ENCODE measurements at places on chromosomes 2 and 18. TPM values are rescaled to one million over a fixed set of nuclear protein-coding genes. Genes with fewer than 3 reads are reported as not detected.

- no peak for DNase-seq
Measured at GRCh38 chr2:15141211-15141610, 419.9 kb downstream of the NBAS start.

- no peak for DNase-seq
Measured at GRCh38 chr2:231546014-231546715, 15.9 kb upstream of the NMUR1 start.

- no peak for DNase-seq
Measured at GRCh38 chr2:124339709-124340108, 314.6 kb downstream of the CNTNAP5 start.

DNA sequence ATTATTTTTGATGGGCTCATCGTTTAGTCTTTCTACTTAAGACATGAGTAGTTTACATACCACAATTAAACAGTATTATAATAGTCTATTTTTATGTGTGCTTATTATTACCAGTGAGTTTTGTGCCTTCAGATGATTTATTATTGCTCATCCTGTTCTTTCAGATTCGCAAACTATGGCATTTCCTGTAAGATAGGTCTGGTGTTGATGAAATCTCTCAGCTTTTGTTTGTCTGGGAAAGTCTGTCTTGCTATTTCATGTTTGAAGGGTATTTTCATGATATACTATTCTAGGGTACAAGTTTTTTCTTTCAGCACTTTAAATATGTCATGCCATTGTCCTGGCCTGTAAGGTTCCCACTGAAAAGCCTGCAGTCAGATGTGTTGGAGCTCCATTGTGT, 101.3 kb downstream of the DNAH7 start:
- DNase-seq: no peak

DNA sequence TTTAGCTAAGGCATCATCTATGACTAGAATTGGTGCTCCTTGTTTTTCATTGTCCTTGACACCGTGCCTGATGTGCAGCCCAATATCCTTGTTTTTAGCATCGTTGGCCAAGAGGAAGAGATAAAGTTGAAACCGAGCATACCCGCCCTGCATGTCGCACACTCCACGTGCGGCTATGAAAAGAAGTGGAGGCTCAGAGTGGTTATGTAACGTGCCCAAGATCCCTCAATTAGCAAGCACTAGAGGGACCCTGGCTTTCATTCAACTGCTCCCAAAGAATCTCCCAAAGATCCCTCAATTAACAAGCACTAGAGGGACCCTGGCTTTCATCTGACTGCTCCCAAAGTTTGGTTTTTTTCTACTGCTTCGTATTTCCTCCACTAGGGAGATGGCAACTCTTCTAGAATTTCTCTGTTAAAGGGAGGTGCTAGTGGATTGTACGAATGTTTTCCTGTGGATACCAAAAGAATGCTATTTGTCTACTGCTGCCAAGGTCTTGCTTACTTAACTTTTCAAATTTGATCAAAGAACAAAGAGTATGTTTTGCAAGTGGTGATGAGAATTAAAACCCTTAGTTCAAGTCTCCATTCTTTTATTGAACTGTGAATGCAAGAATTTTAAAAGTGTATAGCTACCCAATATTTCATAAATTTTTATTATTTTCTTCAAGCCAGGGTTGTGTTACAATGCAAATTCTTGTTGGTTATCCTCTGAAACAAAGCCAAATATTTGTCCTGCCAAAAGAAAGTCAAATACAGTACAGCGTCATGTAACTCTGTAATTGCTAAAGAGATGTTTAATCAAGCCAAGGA, 92.1 kb downstream of the AOX1 start:
- no peak for DNase-seq

DNA sequence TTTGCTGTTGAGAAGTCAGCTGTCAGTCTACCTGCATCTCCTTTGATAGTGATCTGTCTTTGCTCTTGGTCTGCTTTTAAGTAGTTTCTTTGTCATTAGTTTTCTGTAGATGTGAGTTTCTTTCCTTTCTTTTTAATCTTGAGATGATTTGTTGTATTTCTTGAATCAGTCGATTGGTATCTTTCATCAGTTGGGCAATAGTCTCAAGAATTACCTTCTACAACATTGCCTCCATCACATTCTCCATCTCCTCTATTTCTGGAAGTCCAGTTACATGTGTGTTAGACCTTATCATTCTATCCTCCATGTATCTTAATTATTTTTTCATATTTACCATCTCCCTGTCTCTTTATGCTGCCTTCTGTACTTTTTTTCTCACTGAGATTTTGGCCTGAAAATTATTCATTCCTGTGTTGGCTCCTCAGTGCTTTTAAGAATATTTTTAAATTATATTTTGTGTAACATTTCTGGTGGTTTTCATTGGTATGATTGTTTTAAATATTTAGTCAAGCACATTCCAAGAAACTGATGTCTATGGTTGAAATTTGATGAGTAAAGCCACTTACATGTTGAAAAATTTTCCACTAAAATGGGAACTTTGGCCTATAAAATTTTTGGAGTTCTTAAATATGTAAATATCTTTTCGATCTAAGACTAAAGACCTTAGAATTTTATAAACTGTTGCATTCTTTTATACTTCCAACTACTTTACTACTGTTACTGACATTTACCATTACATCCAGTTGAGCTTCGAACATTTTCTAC, 239.5 kb upstream of the MGAT5 start:
- DNase-seq: no peak

DNA sequence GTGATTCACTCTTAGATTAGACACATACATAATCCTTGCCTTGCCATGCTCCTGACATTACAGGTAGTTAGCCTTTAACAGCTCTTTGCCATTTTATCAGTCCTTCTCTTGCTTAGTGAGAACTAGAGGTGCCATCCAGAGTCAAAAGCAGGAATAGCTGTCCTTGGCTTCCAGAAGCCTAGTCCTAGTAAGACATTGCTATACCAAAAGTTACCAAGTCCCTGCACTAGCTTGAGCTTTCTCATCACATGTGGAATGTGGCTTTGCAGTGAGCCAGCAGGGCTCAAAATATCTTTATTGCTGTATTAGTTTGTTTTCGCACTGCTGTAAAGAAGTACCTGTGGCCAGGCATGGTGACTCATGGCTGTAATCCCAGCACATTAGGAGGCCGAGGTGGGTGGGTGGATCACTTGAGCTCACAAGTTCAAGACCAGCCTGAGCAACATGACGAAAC, 104.7 kb upstream of the NOSTRIN start:
- DNase-seq: no peak

DNA sequence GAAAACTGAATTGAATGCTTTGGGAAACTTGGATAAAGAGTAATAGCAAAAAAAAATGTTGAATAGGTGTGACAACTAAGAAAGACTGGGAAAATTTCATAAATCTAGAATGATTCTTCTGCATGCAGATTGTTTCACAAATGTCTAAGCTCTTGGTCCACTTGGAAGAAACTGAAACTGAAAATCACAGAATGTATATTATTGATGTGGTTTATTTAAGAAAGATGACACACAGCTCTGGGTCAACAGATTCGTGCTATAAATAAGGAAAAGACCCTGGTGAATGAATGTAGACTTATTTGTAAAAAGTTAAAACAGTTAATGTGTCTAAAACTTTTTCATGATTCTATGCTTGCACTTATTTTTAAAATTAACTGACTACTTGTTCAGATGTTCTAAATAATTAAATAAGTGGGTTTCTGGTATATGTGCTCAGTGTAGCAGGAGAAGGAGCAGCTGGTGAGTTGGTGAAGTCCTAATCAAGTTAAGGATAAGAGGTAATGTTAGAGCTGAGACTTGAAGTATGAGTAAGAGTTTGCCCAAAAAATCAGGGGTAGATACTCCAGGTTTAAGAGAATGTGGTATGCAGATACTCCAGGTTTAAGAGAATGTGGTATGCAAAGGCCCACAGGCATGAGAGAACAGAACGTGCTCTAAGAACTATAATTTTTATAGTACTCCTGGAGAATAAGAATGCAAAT, 24.5 kb downstream of the UGP2 start:
- DNase-seq: no peak

GRCh38 chr2:60422826-60423483, 130.5 kb downstream of the BCL11A start:
- no peak for DNase-seq

DNA sequence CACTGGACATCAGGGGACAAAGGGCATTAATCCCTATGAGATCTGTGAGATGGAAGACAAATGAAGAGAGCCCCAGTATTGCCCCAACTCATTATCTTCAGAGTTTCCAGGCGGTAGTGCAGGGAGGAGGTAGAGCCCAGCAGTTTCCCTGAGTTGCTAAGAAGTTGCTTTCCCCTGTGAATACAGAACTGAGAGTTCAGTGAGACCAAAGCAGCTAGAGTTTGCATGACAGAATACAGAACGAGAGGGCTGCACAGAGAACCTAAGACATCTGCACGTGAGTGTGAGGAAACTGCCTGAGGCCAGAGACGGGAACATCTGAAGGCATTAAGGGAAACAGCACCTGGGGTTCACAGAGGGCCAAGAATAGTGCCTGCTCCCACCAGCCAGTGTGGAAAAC, 18.1 kb upstream of the PGAP1 start:
- DNase-seq: no peak

DNA sequence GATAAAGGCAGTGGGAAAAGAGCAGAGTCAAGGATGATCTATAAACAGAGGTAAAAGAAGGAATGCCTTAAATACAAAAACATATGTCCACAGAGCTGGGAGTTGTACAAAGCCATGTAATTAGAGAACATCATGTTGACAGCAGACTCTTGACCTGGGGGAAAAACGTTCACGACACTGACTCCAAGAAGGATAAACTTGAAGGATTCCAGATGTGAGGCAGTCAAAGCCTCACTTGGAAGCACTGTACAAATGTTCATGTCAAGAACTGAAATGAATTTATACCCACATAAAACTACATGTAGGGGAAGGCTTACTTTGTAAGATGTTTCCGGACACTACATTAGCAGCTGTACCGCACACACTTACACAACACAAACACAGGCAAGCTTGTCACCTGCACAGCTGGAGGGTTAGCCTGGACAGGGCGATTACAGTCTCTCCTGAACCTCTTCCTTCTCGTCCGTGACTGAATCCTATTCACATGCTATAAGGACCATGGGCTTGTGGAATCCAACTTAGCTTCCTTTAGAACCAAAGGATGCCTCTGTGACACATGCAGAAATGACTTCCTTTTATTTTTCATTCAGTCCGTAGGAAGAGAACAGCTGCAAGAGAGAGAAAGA, 88.6 kb downstream of the SH3YL1 start:
- DNase-seq: no peak

DNA sequence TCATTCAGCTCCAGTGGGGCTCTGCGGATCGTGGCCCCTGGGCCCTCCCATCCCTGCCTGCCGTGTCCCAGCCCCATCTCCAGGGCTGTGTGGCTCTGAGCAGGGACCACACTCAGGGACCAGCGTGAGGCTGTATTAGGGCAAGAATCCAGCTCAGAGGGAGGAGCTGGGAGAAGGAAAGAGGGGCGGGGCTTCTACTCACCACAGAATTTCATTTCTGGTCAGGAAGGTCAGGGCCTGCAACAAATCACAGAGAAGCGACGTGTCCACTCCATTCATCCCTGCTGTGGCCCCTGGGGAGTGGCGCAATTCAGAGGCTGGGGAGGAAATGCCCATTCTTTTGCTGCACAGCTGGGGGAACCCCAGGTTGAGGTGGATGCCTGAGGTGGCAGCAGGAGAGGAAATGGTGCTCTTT, 828 bp downstream of the CIB4 start:
- peak; percentile 44 for DNase-seq

GRCh38 chr18:7567474-7568425, 634 bp downstream of the PTPRM start:
- DNase-seq: no peak

- DNase-seq: no peak
Measured at GRCh38 chr18:71388148-71388547, 1099.3 kb downstream of the SOCS6 start.

GRCh38 chr2:95698146-95698545, 106.3 kb downstream of the TRIM43 start:
- peak; percentile 14 for DNase-seq

DNA sequence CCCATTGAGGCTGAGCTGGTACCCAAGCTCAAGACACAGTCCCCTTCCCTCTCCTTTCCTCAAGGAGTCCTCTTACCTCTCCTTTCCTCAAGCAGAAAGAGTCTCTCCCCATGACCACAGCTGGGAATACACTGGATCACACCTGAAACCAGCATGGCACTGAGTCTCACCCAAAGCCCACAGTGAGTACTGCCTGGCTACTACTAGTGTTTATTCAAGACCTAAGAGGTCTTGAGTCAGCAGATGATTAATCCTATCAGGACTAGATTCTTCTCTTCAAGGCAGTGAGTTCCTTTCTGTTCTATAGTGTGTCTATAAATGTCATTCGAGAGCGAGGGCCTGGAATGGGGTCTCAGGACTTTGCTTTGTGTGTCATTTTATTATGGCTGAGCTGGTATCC, 111.4 kb downstream of the METTL4 start:
- DNase-seq: peak; percentile 5

DNA sequence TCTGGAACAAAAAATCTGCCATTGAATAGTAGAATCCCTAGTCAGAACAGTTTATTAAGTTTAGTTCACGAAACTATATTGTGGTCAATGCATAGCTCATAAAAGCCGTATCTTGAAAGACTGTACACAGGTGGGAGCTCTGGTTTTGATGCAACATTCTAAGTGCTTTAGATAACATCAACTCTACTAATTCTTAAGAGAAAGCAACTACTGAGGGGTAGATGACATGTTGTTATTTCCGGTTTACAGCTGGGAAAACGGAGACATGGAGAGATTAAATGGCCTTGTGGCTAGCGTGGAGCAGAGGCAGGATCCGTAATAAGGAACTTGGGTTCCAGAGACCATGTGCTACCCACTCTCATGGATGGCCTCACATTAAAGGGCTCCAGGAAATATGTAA, 4.2 kb upstream of the ITGA6 start:
- DNase-seq: no peak

- DNase-seq: no peak
Measured at GRCh38 chr2:215554689-215555498, 119.0 kb upstream of the FN1 start.

- DNase-seq: no peak
Measured at GRCh38 chr2:101900375-101900774, 91.4 kb upstream of the IL1R2 start.

DNA sequence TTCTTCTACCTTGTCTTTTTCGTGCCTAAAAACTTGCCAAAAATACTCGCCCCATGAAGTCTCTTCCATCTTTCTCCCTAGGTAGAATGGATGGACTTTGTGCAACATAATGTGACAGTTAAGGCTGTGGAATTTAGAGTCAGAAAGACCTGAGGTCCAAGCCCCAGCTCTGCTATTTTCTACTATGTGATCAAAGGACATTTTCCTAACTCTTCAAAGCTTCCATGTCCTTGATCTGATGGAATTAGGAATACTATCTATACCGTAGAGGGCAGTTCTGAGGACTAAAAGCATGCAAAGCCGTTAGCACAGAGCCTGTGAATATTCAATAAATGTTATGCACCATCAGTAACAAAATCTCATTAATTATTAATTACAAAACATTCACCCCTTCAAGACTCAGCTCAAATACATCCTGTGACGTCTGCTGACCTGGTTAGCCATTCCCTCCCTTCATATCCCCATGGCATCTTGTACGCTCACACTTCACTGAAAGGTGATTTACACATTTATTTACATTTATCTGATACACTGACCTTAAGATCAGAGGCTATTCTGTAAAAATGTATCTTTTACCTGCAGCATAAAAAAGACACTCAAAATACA, 15.1 kb downstream of the IWS1 start:
- DNase-seq: no peak

GRCh38 chr2:71804281-71804751, 343.3 kb downstream of the CYP26B1 start:
- no peak for DNase-seq

GRCh38 chr18:31043709-31044108, 1.2 kb upstream of the DSC3 start:
- DNase-seq: no peak

The ALPG gene
- not detected for total RNA-seq

The ERBB4 gene
- total RNA-seq: 2.6 TPM

The LRP1B gene
- 0.38 TPM for total RNA-seq

The DBI gene
- total RNA-seq: 98.0 TPM

The MEP1B gene
- not detected for total RNA-seq

The RTP5 gene
- total RNA-seq: not detected

Measured in kidney epithelial cell (primary cell).